ENCODE measurements at places on chromosomes 5 and 9. TPM values are rescaled to one million over a fixed set of nuclear protein-coding genes. Genes with fewer than 3 reads are reported as not detected.

The TAF1L gene
- not detected for polyA plus RNA-seq

The PRDM9 gene
- polyA plus RNA-seq = not detected

The LRRTM2 gene
- 1.9 TPM for polyA plus RNA-seq

The NTNG2 gene
- 0.93 TPM for polyA plus RNA-seq

The DYNC2I2 gene
- 10.9 TPM for polyA plus RNA-seq

The IFNA21 gene
- not detected for polyA plus RNA-seq

The EGFLAM gene
- 20.1 TPM for polyA plus RNA-seq

The SAPCD2 gene
- polyA plus RNA-seq = 1.8 TPM

The SUSD3 gene
- polyA plus RNA-seq = 1.4 TPM

The ADRA1B gene
- 0.58 TPM for polyA plus RNA-seq

The FOXI1 gene
- polyA plus RNA-seq = not detected

The TAF11L10 gene
- polyA plus RNA-seq = not detected

The MSMP gene
- not detected for polyA plus RNA-seq

The RLN1 gene
- 0.11 TPM for polyA plus RNA-seq

The FAM81B gene
- not detected for polyA plus RNA-seq

The WNT8A gene
- not detected for polyA plus RNA-seq

The DIRAS2 gene
- polyA plus RNA-seq = not detected

DNA sequence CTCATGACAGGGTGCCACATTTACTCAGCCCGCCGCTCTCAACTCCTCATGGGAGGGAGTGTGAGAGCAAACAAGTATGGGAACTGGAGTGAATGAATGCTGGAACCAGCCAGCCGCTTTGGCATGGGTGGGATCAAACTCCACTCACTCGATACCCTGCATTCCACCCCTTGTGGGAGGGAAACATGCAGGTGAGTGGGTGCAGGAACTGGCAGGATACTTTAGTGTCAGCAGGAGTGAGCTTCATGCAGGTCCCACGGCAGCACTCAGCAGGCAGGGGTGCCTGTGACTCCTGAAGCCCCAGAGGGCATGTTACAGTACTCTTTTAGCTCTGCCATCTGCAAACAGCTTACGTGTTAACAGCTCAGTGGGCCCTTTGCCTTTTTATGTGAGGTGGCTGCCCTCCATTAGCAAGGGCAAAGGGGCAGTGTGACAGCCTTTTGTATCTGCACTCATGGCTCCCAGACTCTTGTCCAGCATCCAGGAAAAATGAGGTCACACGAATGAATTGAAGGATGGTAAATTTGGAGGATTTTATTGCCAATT, 433.2 kb upstream of the NMUR2 start:
- DNase-seq = no peak

DNA sequence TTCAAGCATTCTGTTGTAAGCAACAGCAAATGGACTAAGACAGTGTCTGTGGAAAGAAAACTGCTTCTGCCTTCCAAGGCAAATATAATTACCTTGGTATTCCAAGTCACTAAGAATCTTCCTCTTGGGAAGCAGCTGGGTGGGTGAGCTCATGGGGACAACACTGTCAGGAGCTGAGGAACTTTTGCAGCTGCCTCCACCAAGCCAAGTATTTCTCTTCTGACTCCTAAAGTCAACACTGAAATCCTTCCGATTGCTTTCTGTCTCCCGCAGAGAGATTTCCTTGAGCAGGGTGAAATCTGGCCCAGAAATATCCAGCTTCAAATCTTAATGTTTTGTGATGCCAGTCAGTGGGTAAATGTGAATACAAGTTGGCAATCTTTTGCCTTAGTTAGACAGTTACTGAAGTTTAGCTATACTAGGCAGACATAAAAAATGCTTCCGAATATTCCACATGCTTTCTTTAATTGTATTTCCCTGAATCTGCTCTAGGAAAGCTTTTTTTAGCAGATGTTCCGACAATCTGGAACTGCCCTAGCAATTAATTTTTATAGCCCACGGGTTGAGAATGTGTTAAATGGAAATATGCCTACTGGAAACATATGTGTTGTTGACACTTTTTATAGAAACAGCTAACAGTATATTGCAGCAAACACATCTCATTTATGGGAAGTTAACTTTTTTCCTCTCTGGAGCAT, 369.9 kb upstream of the DAB2 start:
- no peak for DNase-seq

- DNase-seq = no peak
Measured at GRCh38 chr5:5132234-5132633, 7.9 kb upstream of the ADAMTS16 start.

GRCh38 chr9:126781186-126782052, 23.4 kb upstream of the ZBTB43 start:
- DNase-seq = peak; percentile 39

DNA sequence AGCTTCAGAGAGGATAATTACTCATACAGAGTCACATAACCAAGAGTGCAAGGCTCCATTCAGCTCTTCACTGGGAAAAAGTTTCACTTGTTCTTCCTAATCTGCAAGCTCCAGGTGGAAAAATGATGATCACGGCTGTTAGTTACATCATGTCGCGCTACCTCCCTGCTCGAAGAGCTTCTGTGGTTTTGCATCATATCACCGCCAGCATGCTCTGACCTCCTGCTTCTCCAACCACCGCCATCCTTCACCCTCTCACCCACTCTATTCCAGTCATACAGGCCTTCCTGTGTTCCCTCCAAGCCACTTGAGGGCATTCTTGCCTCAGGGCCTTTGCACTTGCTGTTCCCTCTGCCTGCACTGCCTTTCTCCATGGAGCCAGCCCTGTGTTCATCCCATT, 47.1 kb downstream of the COL27A1 start:
- DNase-seq = no peak

GRCh38 chr5:165185716-165186115, 1680.3 kb downstream of the MAT2B start:
- DNase-seq = no peak

DNA sequence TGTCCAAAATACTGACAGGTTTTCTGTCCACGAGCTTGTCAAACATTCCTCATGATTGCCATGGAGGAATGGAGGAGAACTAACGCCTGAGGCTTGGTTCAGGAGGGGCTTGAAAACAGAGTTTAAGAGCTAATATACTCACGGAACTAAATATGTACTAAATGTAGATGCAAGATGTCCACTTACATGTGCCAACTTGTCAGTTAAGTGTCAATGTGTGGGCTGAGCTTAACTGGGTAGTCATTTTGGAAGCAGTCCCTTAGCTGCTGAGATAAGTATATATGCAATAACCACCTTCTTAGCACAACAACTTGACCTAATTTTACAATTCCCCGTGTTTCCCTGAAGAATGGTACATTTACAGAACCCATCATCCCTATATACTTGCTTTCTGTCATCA, 176.0 kb downstream of the PTPRD start:
- DNase-seq = no peak

GRCh38 chr5:96629774-96630173, 32.4 kb upstream of the CAST start:
- DNase-seq = no peak

- DNase-seq = no peak
Measured at GRCh38 chr5:65151614-65152013, 330.1 kb downstream of the ADAMTS6 start.

- DNase-seq = no peak
Measured at GRCh38 chr9:106875529-106875928, 12.6 kb downstream of the ZNF462 start.

- DNase-seq = peak; percentile 13
Measured at GRCh38 chr9:74887041-74887980, at the start of gene TRPM6. TSS of gene TRPM6 (minus strand) at chr9:74887921. CDS start at chr9:74887856, 65 bp downstream.

- DNase-seq = no peak
Measured at GRCh38 chr9:122197426-122197825, 31.3 kb downstream of the LHX6 start.

DNA sequence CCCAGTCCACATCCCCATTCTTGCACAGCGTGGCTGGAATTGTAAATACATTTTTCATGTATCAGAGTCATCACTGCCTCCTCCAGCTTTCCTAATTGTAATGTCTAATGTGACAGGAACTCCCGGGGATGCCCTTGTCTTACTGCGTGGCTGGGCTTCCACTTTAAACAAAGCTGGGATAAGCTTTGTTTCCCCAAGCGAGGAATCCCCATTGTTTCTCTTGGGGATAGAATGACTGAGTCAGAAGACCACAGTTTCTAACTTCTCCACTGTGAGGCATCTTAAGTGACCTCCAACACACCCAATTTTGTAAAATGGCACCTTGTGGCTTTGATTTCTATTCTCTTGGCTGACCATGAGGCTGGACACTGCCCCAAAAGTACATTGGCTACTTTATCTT, 22.4 kb downstream of the ARPC5L start:
- DNase-seq = no peak

GRCh38 chr5:10091701-10092100, 158.0 kb downstream of the ATPSCKMT start:
- no peak for DNase-seq

DNA sequence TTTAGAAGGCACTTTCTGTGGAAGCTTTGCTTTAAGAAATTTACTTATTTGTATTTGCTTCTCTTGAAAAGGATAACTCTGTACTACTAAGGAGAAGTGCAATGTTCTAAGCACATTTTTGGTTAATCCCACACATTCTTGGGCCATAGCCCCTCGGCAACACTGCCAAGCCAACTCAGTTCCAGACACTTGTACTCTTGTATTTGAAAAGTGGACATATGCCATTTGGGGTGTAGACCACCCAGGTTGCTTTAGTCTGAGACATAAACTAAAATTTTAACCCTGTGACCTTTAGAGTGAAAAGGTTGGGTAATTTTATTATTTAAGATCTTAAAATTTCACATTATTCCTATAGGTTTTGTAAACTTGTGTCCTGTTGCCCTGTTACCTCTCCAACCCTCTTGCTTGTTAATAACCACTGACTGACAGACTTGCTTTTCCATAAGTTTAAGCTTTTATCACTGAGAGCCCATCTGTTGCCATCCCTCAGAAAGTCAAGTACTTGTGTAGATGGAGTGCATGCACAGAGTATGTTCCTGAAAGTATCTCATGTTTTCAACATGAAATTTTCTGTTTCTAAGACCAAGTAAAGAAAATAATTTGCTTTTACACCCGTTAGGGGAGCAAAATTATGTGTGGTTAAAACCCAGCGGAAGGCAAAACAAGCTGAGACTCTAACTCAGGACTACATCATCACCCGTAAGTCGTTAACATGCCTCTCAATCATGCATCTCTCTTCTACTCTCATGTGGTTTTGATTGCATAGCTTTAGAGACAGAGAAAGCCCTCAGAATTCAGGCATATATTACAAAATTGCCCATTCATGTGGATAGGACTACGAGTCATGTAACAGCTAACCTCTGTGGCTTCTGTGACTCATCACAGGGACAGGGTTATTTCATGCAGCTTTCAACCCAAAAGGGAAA, 117.3 kb downstream of the GDNF start:
- DNase-seq = peak; percentile 65

- no peak for DNase-seq
Measured at GRCh38 chr9:134214766-134215419, 50.5 kb upstream of the RNU6ATAC start.

DNA sequence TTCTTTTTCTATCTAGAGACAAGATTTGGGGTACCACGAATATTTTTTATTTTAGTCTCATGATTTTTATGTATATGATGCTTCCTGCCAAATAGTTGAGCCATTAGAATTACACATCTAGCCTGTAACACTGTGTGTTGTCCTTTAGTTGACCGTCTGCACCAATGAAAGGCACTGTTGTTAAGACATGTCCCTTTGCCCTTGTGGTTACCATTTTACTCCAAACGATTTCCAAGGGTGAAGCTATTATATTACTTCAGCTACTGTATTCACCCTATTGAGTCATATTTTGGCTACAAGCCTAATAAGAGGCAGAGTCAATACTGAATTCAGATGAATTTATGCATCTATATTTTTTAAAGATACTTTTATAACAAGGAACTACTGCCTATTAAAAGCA, 207.6 kb downstream of the CETN3 start:
- no peak for DNase-seq

DNA sequence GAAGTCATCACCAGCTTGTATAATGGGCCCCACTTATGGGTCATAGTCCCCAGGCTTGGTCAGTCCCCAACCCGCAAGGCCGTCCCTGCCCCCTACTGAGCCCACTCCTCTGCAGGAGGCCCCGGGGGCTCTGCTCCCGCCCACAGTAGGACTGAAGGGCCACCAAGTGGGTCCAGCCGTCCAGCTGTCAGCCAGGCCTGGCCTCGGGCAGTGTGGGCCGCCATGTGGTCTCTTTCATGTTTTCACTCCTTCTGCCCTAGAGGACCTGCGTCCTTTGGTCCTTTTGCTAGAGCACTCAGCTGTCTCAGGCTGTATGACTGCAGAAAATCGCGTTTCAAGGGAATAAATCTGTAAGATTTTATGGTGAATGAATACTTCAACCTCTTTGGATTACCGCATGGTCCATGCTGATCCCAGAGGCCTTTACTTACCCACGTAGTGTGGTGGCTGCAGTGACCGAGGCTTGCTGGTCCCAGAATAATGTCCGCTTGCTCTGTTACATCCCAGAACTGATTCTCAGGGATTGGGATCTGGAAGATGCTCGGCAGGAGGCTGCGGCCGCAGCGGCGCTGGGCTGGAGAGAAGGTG, 105.7 kb upstream of the FAM120A start:
- DNase-seq = no peak

DNA sequence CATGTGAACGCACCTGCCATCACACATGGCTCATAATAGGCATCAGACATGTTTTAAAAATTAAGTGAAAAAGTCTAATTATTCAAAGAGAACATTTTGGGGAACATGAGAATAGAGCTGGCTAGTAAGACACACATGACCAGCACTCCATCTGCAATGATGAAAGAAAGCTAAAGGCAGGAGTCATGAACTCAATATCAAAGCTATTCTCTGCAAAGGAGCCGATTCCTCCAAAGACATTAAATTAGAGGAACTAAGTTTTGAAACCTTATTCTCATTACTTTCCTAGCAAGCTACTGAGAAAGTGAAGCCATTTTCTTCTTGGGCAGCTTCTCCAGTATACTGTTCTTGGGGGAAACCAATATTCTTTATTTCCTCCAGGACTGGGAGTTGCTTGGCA, 172.0 kb downstream of the CRB2 start:
- no peak for DNase-seq

GRCh38 chr5:94113087-94113486, 371.7 kb upstream of the POU5F2 start:
- no peak for DNase-seq

- no peak for DNase-seq
Measured at GRCh38 chr9:90838581-90839154, 37.0 kb downstream of the SYK start.

DNA sequence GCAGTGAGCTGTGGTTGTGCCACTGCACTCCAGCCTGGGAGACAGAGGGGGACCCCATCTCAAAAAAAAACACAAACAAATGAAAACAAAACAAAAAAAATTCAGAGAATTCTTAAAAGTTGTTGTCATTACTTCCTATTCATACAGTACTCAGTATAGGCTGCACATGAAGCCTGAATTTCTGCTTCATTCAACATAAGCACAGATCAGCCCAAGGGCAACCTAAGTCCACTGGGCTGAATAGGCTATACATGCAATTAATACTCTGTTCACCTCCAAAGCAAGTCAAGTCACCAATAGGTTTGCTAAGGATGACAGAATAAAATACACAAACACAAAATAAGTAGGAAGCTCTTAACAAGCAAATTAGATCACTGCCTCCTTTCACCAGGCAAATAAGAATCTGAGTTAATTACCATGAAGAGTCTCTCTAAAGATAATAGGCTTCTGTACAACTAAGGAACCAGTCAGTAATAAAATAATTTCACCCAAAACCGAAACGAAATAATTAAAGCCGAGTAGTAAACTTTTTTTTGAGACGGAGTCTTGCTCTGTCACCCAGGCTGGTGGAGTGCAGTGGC, 18.7 kb downstream of the UBTD2 start:
- no peak for DNase-seq
